ENCODE measurements at places on chromosomes 12 and 14. TPM values are rescaled to one million over a fixed set of nuclear protein-coding genes. Genes with fewer than 3 reads are reported as not detected.

- DNase-seq, result no peak
These were observed 176.0 kb upstream of the PLEKHA5 start for GRCh38 chr12:18953505-18953904.

GRCh38 chr14:102074415-102074964 lies 12.4 kb downstream of the HSP90AA1 start:
- DNase-seq, result no peak

LIN7A gene
- not detected for polyA plus RNA-seq

- DNase-seq, result no peak
These were observed 447.4 kb downstream of the SLC16A7 start for GRCh38 chr12:60043236-60043635.

DNA sequence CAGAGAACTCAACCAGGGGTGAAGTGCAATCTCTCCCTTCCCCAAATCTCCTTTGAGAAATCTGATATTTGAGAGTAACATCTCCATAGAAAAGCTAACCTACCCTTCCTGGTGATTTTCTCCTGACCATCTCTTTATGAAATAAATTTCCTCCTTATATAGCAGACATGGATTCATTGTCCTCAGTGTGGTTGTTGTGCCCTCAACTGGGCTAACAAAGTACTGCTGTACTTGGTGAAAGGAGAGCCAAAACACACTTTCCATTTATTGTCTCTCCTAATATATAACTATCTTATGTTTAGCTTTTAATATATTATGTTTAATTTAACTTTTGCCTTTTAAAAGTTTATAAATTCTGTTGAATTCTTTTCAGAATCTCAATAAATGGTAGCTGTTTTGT lies 65.1 kb upstream of the SLCO1B1 start:
- DNase-seq, result no peak

GRCh38 chr12:45302621-45303369 lies 86.9 kb downstream of the ANO6 start:
- no peak for DNase-seq

DNA sequence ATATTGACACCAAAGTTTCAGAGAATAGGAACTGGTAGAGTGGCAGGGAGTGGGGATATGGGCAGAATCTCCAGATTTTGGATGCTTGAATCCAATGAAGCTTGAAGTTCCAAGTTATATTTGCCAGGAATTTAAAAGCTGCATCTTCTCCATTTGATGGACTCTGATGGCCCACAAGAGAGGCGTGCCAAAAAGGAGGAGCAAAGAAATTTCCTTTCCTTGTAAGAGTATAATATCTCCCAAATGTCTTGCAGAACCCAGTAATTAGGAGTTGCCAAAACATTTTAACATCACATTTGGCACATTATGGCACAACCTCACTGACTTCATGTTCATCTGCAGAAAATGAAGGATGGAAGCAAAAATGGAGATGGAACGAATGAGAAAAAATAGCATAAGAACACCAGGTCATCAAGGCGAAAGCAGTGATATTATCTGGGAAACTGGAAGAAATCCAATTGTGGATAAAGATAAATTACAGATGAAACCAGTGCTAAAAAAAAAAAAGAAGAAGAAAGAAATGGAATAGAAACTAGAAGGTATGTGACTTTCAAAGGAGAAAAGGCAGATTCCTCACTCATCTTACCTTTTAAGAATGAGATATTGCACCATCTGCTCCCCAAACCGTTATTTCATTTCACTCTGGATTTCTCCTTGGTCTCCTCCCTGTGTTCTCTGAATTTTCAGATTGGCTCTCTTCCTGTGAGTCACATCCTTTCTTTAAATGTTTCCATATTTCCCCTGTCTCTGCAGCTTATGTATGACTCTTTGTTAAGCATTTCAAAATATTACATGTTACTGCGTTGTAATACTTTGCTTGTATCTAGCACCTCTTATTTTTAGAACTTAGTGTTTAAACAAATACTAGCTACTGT lies 13.5 kb upstream of the FLRT2 start:
- no peak for DNase-seq

CDK2 gene
- 7.0 TPM for polyA plus RNA-seq

DNA sequence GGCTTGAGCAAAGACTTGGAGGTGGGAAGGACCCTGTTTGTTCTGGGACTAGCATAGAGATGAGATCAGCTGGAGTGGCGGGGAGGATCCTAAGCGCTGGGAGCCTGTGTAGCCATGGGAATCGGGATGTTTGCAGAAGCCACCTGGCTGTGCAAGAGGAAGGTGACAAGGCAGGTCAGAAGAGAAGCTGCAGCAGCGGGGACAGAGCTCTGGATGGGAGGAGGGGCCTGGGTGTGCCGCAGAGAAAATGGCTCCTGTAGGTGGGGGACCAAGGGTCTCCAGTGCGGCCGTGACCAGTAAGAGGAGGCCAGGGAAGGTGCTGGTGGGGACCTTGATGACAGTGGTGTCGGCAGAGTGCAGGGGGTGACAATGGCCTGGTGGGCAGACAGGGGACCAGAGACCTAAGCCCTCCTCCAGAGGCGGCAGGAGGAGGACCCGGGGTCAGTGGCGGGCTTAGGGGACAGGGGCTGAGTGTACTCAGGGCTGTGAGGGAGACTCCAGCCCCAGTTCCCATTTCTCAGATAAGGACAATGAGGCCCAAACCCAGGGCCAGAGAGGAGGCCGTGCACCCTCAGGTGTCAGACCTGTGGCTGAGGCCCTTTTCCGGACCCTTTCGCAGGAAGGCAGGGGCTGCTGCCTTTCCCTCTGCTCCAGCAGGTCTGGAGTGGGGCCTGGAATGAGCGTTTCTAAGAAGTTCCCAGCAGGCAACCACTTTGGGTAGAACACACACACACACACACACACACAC lies 206.6 kb upstream of the RTL1 start:
- DNase-seq, result no peak

DNA sequence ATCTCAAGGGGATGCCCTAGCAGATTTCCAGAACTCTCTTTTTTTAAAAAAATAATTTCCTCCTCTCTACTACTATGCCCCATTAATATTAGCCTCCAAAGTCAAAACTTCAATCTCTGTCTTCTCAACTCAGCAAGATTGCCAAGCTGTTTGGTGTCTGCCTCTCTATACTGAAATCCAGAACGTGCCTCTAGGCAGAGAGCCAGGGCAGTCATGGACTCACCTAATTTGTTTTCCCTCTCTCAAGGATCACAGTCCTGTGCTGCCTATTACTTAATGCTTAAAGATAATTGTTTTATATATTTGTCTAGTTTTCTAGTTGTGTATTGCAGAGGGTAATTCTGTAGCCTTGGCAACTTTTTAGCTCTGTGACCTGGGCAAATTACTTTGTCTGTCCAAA lies 74.7 kb downstream of the E2F7 start:
- no peak for DNase-seq

- DNase-seq, result peak; percentile 84
These were observed 4.7 kb upstream of the GPR84 start for GRCh38 chr12:54368709-54369596.

GRCh38 chr12:75135026-75135425 lies 74.6 kb downstream of the KCNC2 start:
- DNase-seq, result no peak

PRICKLE1 gene
- polyA plus RNA-seq, result not detected

TESPA1 gene
- polyA plus RNA-seq, result 314 TPM

DNA sequence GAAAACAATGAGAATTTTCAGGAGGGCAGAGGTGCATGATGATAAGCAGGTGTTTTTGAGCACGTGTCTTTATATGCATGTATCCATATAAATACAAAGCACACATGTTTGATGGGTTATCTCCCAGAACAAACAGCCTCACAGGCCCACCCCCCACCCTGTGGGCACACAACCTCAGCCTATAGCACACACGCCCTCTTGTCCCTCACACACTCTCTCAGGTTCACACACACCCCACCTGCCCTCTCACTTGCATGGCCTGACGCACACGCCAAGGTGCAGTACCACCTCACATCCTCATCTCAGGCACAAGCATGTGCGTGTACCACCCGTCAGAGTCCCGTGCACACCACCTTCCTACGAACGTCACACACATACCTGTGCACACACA lies 8.6 kb upstream of the KRT8 start:
- no peak for DNase-seq

GRCh38 chr12:50039151-50039835 lies 14.0 kb upstream of the RACGAP1 start:
- peak; percentile 67 for DNase-seq

DNA sequence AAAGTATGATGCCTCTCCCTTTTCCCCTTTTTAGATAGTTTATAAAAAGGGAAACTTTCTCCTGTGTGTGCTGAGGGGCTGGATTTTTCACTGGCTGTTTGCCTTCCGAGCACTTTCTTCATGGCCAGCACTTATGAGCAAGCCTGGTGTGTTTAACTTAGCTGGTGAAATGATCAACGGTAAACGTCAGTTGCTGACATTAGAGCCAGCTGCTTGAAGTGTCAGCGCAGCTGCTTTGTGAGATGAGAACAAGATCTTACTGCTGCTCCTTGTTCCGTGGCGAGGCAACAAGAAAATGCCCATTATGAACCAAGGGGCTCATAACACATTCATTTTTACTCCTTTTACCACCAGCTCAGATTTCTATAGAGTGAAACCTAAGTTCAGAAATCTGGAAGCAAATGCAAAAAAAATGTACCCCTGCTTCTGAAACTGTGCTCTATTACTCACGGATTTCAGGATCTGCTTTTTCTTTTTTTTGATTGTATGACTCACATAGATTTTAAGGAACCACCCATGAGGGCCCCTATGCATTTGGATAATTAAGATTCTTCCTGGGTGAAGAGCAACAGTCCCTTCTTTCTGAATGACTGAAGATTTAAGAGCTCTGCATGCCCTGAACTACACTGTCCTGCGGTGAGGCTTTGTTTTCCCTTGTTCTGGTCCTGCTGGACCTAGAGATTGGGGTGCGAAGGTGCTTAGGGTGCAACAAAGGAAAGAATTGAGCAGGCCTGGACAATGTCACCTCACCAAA lies 74.3 kb upstream of the CPM start:
- DNase-seq, result no peak

PLEKHD1 gene
- polyA plus RNA-seq, result 0.23 TPM

RD3L gene
- polyA plus RNA-seq, result not detected

PHLDA1 gene
- polyA plus RNA-seq, result 0.29 TPM

BRMS1L gene
- 3.6 TPM for polyA plus RNA-seq

RPS6KL1 gene
- polyA plus RNA-seq, result 4.0 TPM

GRCh38 chr14:63508033-63508432 lies 35.1 kb downstream of the PPP2R5E start:
- peak; percentile 26 for DNase-seq

Data from naive thymus-derived CD4-positive, alpha-beta T cell (primary cell).